ENCODE measurements at places on chromosomes 5 and 9.

DNA sequence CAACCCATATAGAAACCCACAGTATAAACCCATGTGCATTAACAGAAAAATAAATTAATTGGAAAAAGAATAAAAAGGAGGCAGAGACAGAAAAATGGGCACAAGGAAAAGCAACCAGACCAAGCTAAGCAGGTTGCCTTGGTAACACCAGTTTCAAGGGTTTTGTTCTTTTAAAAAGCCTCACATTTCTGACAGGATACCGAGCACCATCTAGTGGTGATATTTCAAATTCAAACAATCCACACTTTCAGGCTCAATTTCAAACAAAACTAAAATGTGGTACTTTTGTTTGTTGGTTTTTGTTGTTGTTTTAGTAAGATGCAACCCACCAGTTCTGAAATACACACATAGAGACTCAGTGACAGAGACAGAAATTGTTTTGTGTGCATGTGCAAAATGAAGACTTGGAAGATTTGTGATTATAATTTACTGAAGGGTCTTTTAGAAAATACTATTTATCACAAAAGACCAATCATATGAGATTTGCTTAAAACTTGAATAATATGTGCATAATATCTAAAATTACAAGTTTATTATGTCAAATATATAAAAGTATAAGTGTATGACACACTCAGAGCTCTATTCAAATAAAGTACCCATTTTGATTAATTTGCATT lies 318.2 kb downstream of the SLCO4C1 start:
- DNase-seq, result no peak

GRCh38 chr9:98182889-98183599 lies 9.4 kb downstream of the CORO2A start:
- DNase-seq, result no peak

DNA sequence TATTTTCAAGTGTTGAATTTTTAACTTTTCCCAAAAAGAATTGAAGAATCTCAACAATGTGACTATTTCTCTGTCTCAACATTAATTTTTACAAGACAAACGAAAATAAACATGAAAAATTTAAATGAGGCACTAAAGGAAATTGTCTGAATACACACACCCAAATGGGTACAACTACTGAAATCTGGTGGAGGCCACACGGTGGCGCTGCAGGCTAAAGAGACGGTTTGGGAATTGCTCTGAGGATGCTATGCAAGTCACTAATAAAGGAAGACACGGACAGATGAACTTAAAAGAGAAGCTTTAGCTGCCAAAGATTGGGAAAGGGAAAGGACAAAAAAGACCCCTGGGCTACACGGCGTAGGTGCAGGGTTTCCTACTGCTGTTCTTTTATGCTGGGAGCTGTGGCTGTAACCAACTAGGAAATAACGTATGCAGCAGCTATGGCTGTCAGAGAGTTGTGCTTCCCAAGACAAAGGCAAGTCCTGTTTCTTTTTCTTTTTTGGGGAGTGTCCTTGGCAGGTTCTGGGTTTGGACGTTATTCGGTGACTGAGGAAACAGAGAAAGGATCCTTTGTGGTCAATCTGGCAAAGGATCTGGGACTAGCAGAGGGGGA lies at the start of gene PCDHB10:
Gene PCDHB10 (plus strand): TSS at position 244 of the 616 bp plus-strand sequence. CDS start 200 bp downstream, at position 444.
- no peak for DNase-seq

- peak; percentile 79 for DNase-seq
Observed at GRCh38 chr9:124259158-124259808, 1.5 kb downstream of the NEK6 start.

- no peak for DNase-seq
Observed at GRCh38 chr5:159459132-159459627, 128.9 kb upstream of the IL12B start.

- DNase-seq, result no peak
Observed at GRCh38 chr5:153122403-153122802, 368.1 kb upstream of the GRIA1 start.

DNA sequence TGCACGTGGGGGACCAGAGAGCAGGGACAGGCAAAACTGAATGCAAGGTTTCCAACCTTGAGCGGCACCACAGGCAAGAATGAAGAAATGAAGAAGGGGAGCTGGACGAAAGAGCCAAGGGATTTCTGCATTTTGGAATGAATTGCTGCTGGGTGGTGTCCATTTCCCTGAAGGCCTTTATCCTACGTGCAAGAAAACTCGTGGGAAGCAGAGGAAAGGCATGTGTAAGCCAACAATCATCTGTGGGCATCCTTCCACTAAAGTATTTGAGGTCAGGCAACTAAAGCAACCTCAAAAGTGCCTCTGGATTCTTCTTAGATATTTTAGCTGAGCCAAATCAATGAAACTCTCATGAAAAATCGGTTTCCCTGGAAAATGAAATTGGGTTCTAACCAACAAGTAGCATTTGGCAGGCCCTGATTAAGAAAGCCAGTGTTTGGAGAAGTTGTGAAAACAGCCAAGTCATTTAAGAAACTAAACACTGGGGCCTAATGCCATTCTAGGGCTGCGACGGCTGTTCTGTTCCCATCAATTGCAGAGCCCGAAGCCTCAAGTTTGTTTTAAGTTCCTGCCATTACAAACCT lies 4.7 kb upstream of the TGFBI start:
- DNase-seq, result peak; percentile 20

DNA sequence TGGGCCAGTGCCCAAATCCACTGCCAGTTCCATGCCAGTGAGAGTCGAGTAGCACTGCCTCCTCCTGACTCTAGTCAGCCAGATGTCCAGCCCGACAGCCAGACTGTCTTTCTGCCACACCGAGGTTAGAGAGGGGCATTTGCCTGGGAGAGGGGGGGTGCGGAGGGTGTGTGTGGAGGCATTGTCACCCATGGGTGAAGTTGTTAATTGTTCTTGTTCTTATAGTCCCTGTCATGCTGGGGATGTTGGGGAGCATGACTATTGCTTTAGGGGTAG lies 1.1 kb downstream of the RGP1 start:
- no peak for DNase-seq

GRCh38 chr5:113162770-113163169 lies 186.2 kb downstream of the DCP2 start:
- no peak for DNase-seq

DNA sequence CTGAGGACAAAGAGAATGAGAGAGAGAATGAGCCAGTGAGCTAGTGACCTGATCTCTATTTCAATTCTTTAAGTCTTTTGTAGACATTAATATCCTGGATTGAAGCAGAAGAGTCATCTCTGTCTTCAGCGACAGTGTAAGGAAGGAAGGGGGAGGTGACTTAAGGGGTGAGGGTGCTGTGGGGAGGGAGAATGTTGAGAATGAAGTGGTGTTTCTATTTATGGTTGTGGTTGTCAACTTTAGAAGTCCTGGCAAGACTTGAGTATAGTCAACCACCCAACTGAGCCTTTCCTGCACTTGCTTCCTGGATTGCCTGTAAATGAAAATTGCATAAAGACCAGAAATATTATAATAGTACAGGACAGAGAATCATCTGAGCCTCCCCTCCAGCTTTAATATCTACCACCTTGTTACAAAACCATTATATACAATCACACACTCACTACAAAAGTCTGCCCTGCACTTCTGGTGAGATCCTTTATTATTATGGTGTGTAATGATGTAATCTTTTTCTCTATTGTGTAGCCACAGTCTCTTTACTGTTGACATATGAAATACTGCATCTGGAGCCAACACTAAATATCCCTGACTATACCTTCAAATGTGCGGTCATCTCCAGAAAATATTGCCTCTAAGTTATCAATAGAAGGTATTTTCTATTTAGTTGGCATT lies 91.7 kb downstream of the NTRK2 start:
- no peak for DNase-seq

- DNase-seq, result no peak
Observed at GRCh38 chr5:140131967-140132409, 6.3 kb downstream of the IGIP start.

DNA sequence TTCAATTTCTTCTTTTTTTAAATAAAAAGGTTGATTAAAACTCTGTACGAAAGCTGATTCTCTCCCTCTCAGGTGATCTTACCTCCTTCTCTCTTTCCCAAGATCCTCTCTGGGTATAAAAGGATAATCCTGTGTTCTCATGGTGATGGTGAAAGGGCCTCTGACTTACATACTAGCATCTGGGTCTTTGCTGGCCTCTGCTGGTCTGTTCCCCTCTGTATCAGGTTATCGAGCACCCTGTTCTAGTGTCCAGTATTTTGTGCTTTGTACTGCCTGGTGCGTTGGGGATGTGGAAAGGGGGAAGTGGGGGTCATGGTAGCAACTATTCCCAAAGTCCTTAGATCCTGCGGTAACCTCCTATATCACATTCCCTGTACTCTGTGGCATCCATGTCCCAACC lies 328.9 kb downstream of the NR2F1-AS1 start:
- no peak for DNase-seq

DNA sequence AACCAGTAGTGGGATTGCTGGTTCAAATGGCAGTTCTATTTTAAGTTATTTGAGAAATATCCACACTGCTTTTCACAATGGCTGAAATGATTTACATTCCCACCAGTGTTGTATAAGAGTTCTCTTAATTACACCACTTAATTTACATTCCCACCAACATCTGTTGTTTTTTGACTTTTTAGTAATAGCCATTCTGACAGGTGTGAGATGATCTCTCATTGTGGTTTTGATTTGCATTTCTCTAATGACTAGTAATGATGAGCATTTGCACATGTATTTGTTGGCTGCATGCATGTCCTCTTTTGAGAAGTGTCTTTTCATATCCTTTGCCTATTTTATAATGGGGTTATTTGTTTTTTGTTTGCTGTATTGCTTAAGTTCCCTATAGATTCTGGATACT lies 688.3 kb downstream of the PRR16 start:
- DNase-seq, result no peak

Measured in right forelimb (tissue), 1 donor.